ENCODE measurements at places on chromosomes 4 and X. TPM values are rescaled to one million over a fixed set of nuclear protein-coding genes. Genes with fewer than 3 reads are reported as not detected.

GRCh38 chr4:130628531-130628930 is 1532.6 kb downstream of the C4orf33 start:
- no peaks in the 10 kb centered on the region for H3K27me3 ChIP-seq
- H3K4me3 ChIP-seq, result no peak overlapping the region
- H3K36me3 ChIP-seq, result no peaks in the 10 kb centered on the region
- no peak overlapping the region for H3K27ac ChIP-seq
- H3K4me1 ChIP-seq, result no peaks in the 10 kb centered on the region
- no peak for DNase-seq

GRCh38 chrX:72475952-72476668 is 96.5 kb downstream of the HDAC8 start:
- no peak overlapping the region for H3K4me3 ChIP-seq
- no peaks in the 10 kb centered on the region for H3K27me3 ChIP-seq
- no peaks in the 10 kb centered on the region for H3K36me3 ChIP-seq
- no peak for DNase-seq

GRCh38 chr4:36997727-36998126 is 246.8 kb upstream of the NWD2 start:
- no peak overlapping the region for H3K27ac ChIP-seq
- H3K27me3 ChIP-seq, result no peaks in the 10 kb centered on the region
- no peaks in the 10 kb centered on the region for H3K36me3 ChIP-seq
- DNase-seq, result no peak
- no peaks in the 10 kb centered on the region for H3K4me1 ChIP-seq

- H3K36me3 ChIP-seq, result no peaks in the 10 kb centered on the region
- no peaks in the 10 kb centered on the region for H3K27me3 ChIP-seq
- H3K4me1 ChIP-seq, result no peaks in the 10 kb centered on the region
- peak; percentile 54 for DNase-seq
- H3K4me3 ChIP-seq, result no peak overlapping the region
Observed at GRCh38 chrX:37786624-37787422, 7.0 kb downstream of the CYBB start.

Gene TRIM60
- total RNA-seq, result not detected

DNA sequence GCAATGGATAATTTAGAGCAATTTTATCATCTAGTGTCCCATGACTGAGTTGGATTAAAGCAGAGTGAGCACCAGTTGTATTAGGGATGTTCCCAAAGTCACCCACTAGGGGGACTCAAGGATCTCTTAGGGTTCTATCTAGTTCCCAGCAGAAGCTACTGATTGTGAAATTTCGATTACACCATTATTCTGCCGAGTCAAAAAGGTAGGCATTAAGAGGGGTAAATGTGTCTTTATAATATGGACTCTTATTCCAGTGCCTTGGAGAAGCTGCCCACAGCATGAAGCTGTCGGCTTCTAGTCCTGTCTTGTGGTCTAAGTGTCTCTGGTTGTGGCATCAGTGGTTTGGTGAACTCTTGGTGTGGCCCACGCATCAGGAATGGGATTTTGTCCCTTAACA is 53.3 kb downstream of the RGS12 start:
- H3K27me3 ChIP-seq, result no peaks in the 10 kb centered on the region
- H3K4me3 ChIP-seq, result no peak overlapping the region
- DNase-seq, result peak; percentile 30
- H3K27ac ChIP-seq, result no peak overlapping the region

Gene SSX3
- total RNA-seq, result not detected

DNA sequence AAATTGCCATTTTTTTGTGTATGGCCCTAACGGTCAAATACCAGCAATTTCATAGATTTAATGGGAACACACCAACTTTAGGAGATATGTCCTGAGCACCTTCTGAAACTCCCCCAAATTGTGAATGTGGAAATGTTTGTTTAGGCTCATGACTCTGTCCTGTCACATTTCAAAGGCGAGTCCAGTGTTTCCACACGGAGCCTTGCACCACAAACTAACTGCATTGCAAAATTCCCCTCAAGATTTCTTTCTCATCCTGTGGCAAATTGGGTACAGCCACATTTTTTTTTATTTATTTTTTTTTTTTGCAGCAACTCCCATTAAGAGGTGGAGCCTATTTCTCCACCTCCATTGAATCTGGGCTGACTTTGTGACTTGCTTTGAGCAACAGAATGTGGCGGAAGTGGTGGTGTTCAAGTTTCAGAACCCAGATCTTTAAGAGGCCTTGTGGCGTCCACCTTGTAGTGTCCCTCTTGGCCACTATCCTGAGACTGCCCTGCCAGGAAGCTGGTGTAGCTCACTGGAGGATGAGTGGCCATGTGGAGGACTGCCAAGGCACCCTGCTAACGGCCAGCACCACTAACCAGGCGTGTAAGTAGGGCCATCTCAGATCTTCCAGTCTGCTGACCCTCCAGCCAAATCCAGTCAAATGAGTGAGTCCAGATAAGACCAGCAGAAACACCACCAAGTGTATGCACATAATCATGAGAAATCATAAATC is 172.4 kb upstream of the SCML1 start:
- no peaks in the 10 kb centered on the region for H3K4me1 ChIP-seq
- H3K27ac ChIP-seq, result no peak overlapping the region
- no peaks in the 10 kb centered on the region for H3K27me3 ChIP-seq
- no peaks in the 10 kb centered on the region for H3K36me3 ChIP-seq
- no peak for DNase-seq
- H3K4me3 ChIP-seq, result no peak overlapping the region

Gene TMEM271
- not detected for total RNA-seq

DNA sequence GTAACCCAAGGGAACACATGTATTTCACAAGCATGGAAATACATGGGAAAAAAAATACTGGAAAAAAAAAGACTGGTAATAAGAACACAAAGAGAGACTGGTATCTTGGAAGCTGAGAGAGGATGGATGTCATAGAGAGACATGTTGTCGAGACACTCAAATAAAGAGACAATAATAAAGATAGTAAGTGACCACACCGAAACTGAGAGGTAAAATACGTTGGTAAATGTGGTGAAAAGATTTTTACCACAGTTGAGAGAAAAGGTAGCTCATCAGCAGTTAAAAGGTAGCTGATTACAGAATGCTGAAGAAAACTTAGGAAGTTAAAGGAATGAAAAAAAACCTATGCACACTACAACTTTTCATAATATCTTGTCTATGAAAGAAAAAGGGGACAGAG is 81.1 kb downstream of the ARAP2 start:
- no peak for DNase-seq
- H3K27me3 ChIP-seq, result no peaks in the 10 kb centered on the region

GRCh38 chr4:169330095-169330494 is 59.3 kb upstream of the SH3RF1 start:
- no peaks in the 10 kb centered on the region for H3K36me3 ChIP-seq
- no peak overlapping the region for H3K4me3 ChIP-seq

GRCh38 chrX:35743331-35743730 is 54.8 kb upstream of the MAGEB16 start:
- H3K4me3 ChIP-seq, result no peak overlapping the region
- no peak for DNase-seq
- H3K27ac ChIP-seq, result no peak overlapping the region
- H3K4me1 ChIP-seq, result no peaks in the 10 kb centered on the region

- H3K4me1 ChIP-seq, result peaks cover 23% of the 10 kb centered on the region
- no peak overlapping the region for H3K4me3 ChIP-seq
- peak; percentile 68 for DNase-seq
- peak overlapping the region; percentile 32 for H3K27ac ChIP-seq
- H3K36me3 ChIP-seq, result no peaks in the 10 kb centered on the region
- H3K27me3 ChIP-seq, result no peaks in the 10 kb centered on the region
Observed at GRCh38 chrX:97401154-97401553, 517.4 kb downstream of the RPA4 start.

Data from GM12878 (cell line).